ENCODE measurements at places on chromosomes 6 and 20. TPM values are rescaled to one million over a fixed set of nuclear protein-coding genes. Genes with fewer than 3 reads are reported as not detected.

DNA sequence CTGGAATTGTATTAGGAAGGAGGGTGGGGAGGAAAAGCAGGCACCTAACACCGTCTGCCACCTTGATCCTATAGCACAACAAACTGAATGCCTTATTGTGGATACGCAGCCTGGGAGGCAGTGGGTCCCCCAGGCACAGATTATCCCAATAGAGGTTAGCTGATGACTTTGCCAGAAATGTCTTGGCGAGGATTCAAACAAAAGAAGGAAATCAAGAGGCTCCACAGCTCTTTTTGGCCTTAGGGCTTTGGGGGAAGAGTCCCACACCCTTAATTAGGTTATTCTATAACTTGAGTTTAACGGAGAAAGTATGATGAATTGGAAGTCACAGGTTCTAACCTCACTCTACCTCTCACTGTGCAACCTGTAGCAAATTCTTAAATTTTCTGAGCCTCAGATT, 102.0 kb downstream of the MRPL14 start:
- DNase-seq = no peak

Gene MYLK4
- 1.4 TPM for polyA plus RNA-seq

Gene SRMS
- polyA plus RNA-seq = 0.14 TPM

- no peak for DNase-seq
Observed at GRCh38 chr6:158674342-158675131, 24.7 kb downstream of the SYTL3 start.

GRCh38 chr6:21842875-21843645, 249.5 kb downstream of the SOX4 start:
- DNase-seq = no peak

Gene ADGRG6
- polyA plus RNA-seq = 27.4 TPM

- DNase-seq = no peak
Observed at GRCh38 chr20:23419995-23420901, 1.0 kb downstream of the NAPB start.

GRCh38 chr6:31210741-31211532, 40.5 kb upstream of the POU5F1 start:
- DNase-seq = no peak

Gene CCDC28A
- polyA plus RNA-seq = 22.9 TPM

GRCh38 chr6:8539453-8539852, 104.1 kb upstream of the SLC35B3 start:
- DNase-seq = no peak

DNA sequence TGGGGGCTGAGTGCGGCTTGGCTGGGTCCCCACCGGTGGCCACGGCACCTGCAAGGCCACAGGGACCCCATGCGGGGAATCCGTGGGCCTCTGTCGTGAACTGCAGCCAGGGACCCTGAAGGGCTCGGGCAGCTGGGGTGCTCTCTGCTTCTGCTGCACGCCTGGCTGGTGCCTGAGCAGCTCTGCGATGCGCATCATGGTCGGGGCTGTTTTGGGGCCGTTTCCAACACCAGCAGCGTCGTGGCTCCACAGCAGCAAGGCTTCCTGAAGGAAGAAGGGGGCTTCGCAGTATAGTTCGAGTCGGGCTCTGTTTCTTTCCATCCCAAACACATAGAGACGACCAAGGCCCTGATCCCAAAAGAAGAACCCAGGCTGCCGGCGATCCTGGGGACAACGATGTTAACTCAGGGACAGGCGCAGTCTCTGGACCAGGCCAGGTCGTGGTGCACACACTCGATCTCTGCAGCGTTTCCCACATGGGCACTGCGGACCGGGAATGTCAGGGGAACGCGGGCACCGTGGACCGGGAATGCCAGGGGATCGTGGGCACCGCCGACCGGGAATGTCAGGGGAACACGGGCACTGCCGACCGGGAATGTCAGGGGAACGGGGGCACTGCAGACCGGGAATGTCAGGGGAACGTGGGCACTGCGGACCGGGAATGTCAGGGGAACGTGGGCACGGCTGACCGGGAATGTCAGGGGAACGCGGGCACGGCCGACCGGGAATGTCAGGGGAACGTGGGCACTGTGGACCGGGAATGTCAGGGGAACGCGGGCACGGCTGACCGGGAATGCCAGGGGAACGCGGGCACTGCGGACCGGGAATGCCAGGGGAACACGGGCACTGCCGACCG, 36.8 kb upstream of the BHLHE23 start:
- no peak for DNase-seq

- DNase-seq = no peak
Observed at GRCh38 chr6:117956386-117956785, 49.3 kb downstream of the SLC35F1 start.

Measured in renal cortex interstitium (tissue), 15 donors.